ENCODE measurements at places on chromosomes 7 and 10.

DNA sequence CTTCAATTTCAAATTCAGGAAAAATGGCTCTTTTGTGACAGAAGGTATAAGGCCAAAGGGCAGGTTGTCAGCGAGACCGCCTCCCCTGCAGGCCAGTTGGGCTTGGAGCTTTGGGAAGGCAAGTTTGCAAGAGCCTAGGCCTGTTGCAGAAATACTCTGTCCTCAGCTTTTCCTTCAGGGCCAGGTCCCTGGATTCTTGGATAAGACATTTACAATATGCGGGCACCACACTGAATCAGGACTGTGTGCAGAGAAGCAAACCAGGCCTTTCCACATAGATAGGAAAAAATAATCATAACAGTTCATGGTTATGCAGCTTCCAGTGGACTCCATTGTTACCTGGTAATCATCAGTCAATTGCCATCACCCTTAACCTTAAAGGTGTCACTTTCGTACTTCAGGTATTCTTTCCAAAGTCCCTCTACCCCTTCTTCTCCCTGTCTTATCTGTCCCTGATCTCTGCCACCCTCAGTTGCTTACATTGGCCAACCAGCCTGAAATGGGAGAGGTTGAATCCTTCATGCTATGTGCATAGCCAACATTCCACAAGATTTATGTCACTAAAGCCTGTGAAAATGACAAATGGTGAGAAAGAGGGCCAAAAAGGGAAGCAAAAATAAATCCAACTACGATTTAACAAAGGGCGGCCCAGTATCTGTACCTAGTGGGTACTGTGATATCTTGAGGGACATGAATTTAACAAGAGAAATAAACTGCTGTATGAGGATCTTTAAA, 304.5 kb upstream of the NFE2L3 start:
- no peak for DNase-seq

DNA sequence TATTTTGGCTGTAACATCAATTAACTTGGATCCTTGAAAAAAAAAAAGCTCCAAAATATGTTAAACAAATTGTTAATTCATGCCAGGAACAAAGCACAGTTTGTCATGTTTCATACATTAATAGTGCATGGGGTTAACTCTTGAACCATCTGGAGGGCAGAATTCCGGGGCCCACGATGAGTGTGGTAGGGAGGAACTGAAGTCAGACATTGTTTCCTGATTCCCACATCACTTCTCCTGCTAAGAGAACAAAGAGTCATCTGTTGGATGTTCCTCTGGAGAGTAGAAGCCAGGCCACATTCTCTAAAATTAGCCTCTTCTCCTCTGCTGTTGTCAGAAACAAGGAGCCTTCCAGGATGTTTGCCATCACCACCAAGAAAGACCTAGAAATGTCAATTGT, 54.6 kb downstream of the TMEM178B start:
- no peak for DNase-seq

DNA sequence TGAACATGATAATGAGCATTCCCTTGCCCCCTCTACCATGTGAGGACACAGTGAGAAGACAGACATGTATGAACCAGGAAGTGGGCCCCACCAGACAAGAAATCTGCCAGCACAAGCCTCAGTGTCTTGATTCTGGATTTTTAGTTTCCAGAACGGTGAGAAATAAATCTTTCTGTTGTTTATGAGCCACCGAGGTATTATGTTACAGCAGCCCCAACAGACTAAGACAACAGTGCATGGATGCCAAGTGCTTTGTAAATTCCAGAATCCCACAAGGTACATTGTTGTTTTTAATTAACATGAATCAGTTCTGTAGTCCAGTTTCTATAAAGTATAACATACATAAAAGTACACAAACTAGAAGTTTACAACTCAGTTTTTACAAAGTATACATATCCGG, 162.2 kb downstream of the ARHGAP21 start:
- DNase-seq, result no peak

GRCh38 chr10:124693801-124694416, 50.3 kb downstream of the FAM53B start:
- no peak for DNase-seq

GRCh38 chr7:71372991-71373390, 241.0 kb downstream of the GALNT17 start:
- no peak for DNase-seq

DNA sequence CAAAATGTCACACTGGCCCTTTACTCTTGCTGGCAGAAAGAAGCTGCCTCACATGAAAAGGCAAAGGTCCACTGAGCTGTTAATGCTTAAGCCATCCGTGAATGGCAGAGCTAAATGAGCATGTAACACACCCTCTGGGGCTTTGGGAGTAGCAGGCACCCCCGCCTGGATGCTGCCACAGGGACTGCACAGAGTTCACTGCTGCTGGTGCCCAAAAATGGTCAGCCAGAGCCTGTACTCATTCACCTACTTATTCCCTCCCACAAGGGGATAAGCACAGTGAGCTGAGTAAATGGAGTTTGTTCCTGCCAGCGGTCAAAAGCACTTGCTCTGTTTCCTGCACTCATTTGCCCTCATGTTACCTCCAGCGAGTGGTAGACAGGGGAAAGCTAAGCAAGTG, 374.0 kb upstream of the STEAP1 start:
- no peak for DNase-seq

- peak; percentile 18 for DNase-seq
These were observed 139.0 kb downstream of the LRRN3 start for GRCh38 chr7:111229916-111230315.

- no peak for DNase-seq
These were observed 34.5 kb upstream of the DIP2C start for GRCh38 chr10:723973-724372.

GRCh38 chr10:122159141-122159970, 111.7 kb upstream of the BTBD16 start:
- DNase-seq, result no peak

GRCh38 chr7:33157311-33157710, 27.9 kb downstream of the BBS9 start:
- DNase-seq, result no peak

- peak; percentile 61 for DNase-seq
These were observed 36.6 kb downstream of the PRKCQ start for GRCh38 chr10:6543431-6544005.

Data from KBM-7 (cell line).